ENCODE measurements at places on chromosomes 7 and 10. TPM values are rescaled to one million over a fixed set of nuclear protein-coding genes. Genes with fewer than 3 reads are reported as not detected.

GTPBP10 gene
- total RNA-seq = 6.5 TPM

NAT16 gene
- not detected for total RNA-seq

MSS51 gene
- total RNA-seq = 1.6 TPM

CNPY1 gene
- total RNA-seq = not detected

CALCR gene
- not detected for total RNA-seq

SYT15B gene
- 2.8 TPM for total RNA-seq

CALHM1 gene
- not detected for total RNA-seq

CLDN4 gene
- total RNA-seq = 1.4 TPM

SFTPA2 gene
- total RNA-seq = 0.17 TPM

BTBD16 gene
- 1.4 TPM for total RNA-seq

CTTNBP2 gene
- total RNA-seq = 1.6 TPM

TMEM225B gene
- 0.28 TPM for total RNA-seq

PLXDC2 gene
- 5.1 TPM for total RNA-seq

VSTM4 gene
- 1.0 TPM for total RNA-seq

CNOT4 gene
- 6.9 TPM for total RNA-seq

PPP1R9A gene
- 4.1 TPM for total RNA-seq

ELFN1 gene
- 3.3 TPM for total RNA-seq

TMEM213 gene
- not detected for total RNA-seq

TFEC gene
- 5.1 TPM for total RNA-seq

ZP3 gene
- 0.25 TPM for total RNA-seq

BUD23 gene
- total RNA-seq = 33.4 TPM

ECD gene
- total RNA-seq = 16.2 TPM

CHRM2 gene
- total RNA-seq = 1.2 TPM

FRAT1 gene
- 7.4 TPM for total RNA-seq

PTPN20 gene
- total RNA-seq = 1.4 TPM

NRCAM gene
- total RNA-seq = 1.1 TPM

TAS2R39 gene
- total RNA-seq = not detected

UCMA gene
- not detected for total RNA-seq

PNLIP gene
- total RNA-seq = not detected

PDIA4 gene
- total RNA-seq = 201 TPM

HYAL4 gene
- not detected for total RNA-seq

ADIRF gene
- total RNA-seq = 0.61 TPM
